Stimulated activated CD4-positive, alpha-beta T cell treated with anti-CD3 and anti-CD28 coated beads, Interleukin-15, amount 100 ng/mL, for 1 hour (primary cell): ENCODE measurements at places on chromosomes 5 and 9.

- no peak for DNase-seq
Measured at GRCh38 chr5:41404757-41405156, 105.6 kb downstream of the PLCXD3 start.

GRCh38 chr5:168064933-168065622 lies 226.4 kb upstream of the WWC1 start:
- no peak for DNase-seq

GRCh38 chr5:61313960-61314681 lies 17.9 kb upstream of the ZSWIM6 start:
- DNase-seq = no peak

- no peak for DNase-seq
Measured at GRCh38 chr5:59863777-59864176, 29.7 kb downstream of the PDE4D start.

DNA sequence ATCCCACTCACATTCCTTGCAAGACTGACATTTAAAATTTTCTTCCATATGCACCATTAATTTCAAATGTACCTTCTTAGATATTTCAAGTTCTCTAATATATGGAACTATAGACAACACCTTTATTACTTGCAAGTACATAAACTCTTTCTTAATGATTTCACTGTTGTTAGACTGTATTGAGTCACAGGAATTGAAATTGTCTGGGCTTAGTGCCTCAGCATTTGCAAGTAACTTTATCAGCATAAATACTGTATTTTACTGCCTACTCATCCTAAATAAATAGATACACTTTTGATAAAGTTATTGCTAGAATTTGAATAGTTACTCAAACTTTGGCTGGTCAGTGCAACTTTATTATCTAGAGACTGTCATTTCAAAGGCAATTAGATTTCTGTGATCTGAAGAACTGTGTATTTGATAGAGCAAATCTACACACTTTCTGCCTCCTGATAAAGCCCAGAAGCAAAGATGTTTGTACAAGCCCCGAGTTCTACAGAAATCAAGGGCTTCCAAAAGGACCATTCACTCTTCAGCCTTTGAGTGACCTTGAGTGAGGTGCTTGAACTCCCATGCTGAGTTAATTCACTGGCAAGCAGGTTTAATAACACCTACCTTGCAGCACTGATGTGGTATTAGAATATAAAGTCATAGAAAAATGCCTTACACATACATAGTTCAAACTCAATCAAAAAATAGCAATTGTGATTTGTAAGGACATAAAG lies 91.6 kb downstream of the COX7C start:
- no peak for DNase-seq

- DNase-seq = no peak
Measured at GRCh38 chr9:131523451-131524435, 7.3 kb downstream of the UCK1 start.

GRCh38 chr9:116336133-116336862 lies 182.7 kb downstream of the PAPPA start:
- DNase-seq = no peak

GRCh38 chr5:59274106-59274636 lies 619.4 kb downstream of the PDE4D start:
- DNase-seq = no peak

GRCh38 chr9:95645992-95646391 lies 129.2 kb upstream of the PTCH1 start:
- DNase-seq = no peak

DNA sequence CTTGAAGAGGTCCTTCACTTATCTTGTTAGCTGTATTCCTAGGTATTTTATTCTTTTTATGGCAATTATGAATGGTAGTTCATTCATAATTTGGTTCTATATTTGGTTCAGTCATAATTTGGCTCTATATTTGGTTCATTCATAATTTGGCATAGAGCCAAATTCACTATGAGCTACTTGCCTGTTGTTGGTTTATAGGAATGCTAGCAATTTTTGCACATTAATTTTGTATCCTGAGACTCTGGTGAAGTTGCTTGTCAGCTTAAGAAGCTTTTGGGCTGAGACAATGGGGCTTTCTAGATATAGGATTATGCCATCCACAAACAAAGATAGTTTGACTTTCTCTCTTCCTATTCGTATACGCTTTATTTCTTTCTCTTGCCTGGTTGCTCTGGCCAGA lies 142.2 kb downstream of the PLCXD3 start:
- no peak for DNase-seq

DNA sequence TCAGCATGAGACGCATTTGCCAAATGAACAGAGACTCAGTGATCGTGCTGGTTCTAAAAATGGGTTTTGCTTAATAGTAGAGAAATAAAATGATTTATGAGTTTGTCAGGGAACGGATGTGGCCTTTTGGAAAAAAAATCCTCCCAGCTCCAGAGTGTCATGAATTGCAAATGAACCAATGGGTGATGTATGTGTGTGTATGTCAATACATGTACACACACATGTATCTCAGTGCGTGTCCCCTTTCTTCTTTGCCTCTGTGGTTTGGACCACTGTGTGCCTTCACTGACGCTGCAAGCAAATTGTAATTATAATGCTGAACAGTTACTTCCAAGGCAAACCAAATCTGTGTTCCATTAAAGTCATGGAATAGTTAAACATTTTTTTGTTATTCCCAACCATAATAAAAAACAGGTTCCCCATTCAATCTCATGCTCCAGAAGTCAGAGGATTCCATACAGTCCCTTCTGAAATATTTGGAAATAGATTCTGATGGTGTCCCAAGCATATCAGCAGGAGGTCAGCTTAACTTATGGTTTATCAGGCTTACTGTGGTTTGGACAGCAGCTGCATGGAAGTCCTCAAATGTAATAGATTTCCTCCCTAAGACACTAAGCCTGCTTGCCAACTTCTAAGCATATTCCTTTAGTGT lies 630.5 kb downstream of the ACTL7B start:
- DNase-seq = no peak

GRCh38 chr9:90002397-90003271 lies 397.8 kb downstream of the GADD45G start:
- DNase-seq = no peak

- no peak for DNase-seq
Measured at GRCh38 chr9:93452710-93453046, 703 bp downstream of the FAM120AOS start.

DNA sequence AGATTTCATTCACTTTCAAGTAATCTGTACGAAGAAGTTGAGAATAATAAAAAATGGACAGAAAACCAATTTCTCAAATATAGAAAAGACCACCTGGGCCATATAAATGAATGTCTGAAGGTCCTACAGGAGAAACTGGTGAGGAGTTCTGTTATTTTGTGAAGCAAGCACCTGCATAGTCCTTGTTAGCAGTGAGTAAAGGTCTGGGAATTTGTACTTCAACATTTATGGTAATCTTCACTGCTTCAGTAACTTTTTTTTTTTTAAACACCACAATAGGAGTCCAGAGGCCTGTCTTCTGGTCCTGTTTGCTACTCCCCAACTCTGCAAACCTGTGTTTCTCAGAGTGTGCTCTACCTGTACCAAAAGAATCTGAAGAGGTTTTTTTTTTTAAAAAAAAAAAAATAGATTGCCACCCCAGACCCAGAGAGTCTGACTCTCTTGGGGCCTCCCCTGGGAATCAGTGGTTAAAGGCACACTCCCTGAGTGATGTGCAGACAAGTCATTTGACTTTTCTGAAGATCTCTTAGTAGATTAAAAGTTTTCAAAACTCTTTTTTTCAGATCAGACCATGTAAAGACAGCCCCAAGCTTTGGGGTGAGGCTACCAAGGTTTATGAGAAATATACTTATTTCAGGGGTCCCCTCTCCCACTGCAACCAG lies 55.5 kb downstream of the FAM81B start:
- no peak for DNase-seq

GRCh38 chr5:139669662-139670368 lies 21.7 kb downstream of the CXXC5 start:
- DNase-seq = no peak
